ENCODE measurements at places on chromosomes 7 and 10.

GRCh38 chr10:93225938-93226337, 152.2 kb downstream of the CYP26A1 start:
- no peak for DNase-seq

GRCh38 chr10:85786401-85786899, 580.1 kb downstream of the GRID1 start:
- DNase-seq: no peak

DNA sequence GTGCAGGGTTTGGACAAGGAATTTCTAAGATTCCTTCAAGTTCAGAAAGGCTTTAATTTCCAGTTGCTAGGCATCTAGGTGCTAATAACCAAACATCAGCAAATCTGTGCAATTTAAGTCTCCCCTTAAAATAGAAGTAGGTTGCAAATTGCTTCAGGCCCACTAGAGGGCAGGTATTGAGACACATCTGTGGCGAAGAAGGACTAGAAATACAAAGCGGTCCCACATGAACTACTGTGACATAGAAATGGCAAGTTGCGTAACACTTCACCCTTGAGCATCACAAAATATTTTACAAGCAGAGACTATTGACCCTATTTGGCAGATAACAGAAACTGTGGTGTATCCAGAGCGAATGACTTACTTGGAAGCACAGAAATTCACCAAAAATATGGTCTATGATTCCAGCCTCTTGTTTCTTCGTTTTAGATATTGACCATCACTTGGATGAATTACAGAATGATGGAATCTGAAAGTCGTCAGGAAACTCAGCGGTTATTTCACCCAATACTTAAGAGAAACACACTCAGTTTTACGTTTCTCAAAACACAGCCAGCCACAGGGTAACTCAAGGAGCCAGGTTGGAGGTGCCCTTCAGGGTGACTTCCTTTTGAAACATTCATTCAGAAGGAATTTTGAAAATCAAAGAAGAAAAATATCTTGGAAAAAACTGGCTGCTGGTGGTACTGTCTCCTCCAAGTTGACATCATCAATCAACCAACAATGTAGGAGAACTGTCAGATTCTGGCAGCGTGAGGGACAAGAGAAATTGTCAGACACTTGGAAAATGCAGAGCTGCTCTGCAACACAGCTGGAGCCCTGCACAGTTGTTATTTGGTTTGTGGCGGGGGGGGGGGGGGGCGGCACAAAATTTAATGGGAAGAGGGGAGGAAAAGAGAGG, 256.3 kb upstream of the MINDY3 start:
- no peak for DNase-seq

- no peak for DNase-seq
These were observed 94.3 kb downstream of the IPMK start for GRCh38 chr10:58173391-58173790.

DNA sequence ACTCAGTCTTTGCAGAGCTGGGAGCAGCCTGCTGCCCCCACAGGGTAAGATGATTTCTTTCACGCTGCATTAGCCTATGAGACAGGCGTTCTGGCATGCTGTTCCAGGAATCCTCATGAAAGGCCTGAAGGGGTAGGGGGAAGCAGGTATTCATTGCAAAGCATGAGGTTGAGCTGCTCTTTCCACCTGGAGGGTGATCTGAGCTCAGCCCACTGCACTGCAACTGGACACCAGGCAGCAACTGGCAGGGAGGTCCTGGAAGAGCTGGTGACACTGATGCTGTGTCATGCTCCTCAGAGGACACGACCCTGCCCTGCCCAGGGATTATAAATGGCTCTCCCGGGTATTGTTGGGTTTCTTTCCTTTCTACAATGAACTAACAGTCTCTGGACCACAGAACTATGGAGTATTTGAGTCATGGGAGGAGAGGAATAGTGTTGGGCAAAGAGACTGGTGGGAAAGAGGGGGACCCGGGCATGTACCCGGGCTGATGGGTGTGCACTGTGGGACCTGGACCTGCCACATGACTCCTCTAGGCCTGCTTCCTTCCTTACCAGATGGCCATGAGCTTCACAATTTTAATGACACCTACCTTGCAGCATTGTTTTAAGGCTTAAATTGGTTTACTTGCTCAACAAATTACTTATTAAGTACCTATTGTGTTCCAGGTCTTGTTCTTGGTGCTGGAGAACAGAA, 24.3 kb downstream of the SLC25A28 start:
- no peak for DNase-seq

- DNase-seq: no peak
These were observed 419.6 kb upstream of the NRP1 start for GRCh38 chr10:33754052-33754451.

DNA sequence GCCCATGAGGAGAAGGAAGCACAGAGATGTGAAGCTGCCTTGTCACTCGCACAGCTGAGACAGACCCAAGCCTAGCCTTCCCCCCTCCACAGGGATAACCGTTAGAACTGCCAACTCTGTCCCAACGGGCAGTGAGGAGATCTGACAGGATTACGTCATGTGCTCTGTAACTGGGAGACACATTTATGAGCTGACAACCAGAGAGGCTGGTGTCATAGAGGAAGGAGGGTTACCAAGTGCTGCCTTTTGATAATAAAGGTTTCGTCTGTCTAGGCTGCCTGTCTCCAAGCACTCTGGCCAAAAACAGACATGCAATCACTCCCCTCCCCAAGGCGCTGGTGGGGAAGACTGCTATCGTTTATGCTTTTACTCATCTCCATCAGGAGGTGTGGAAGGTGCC, 165.9 kb downstream of the PLXNA4 start:
- no peak for DNase-seq

- DNase-seq: no peak
These were observed 1028.7 kb downstream of the XPNPEP1 start for GRCh38 chr10:108894402-108895301.

- DNase-seq: no peak
These were observed 128.2 kb downstream of the PRKAG2 start for GRCh38 chr7:151748733-151749132.

- no peak for DNase-seq
These were observed 94.4 kb downstream of the MALRD1 start for GRCh38 chr10:19142967-19143366.

- no peak for DNase-seq
These were observed 68.1 kb downstream of the CNOT4 start for GRCh38 chr7:135441791-135442190.

DNA sequence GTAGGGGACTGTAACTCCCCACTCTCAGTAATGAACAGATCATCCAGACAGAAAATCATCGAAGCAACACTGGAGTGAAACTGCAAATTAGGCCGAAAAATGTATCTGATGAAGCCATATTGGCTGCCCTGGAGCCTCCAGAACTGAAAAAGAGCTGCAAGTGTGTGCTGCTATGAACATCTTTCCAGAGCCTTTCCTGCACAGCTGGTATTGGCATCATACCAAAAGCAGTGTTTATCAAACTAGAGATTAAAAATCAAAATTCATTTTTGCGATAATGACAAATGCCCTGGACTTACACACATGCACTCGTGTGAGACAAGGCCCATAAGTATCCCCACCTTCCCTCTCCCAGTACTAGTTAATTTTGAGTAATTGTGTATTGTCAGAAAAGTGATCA, 6.8 kb upstream of the CLDN12 start:
- no peak for DNase-seq

- no peak for DNase-seq
These were observed 405.2 kb upstream of the AUTS2 start for GRCh38 chr7:69193061-69193460.

DNA sequence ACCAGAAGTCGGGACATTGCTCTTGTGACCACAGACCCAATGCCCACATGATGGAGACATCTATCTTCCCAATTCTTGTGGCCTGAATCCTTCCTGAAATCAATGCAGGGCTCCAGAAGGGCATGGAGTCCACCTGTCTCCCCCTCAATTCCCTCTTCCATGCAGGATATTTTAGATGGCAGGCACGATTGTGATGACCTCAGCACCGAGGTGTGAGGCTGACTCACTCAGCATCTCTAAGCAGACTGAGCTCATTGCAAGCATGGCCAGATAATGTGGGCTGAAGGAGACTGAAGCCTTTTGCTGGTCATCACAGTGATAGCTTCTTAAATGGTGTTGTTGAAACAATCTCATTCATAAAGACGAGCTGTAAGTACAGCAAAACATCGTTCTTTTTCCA, 374.9 kb upstream of the PODXL start:
- no peak for DNase-seq

- no peak for DNase-seq
These were observed 80.9 kb downstream of the NT5C2 start for GRCh38 chr10:103111918-103112877.

DNA sequence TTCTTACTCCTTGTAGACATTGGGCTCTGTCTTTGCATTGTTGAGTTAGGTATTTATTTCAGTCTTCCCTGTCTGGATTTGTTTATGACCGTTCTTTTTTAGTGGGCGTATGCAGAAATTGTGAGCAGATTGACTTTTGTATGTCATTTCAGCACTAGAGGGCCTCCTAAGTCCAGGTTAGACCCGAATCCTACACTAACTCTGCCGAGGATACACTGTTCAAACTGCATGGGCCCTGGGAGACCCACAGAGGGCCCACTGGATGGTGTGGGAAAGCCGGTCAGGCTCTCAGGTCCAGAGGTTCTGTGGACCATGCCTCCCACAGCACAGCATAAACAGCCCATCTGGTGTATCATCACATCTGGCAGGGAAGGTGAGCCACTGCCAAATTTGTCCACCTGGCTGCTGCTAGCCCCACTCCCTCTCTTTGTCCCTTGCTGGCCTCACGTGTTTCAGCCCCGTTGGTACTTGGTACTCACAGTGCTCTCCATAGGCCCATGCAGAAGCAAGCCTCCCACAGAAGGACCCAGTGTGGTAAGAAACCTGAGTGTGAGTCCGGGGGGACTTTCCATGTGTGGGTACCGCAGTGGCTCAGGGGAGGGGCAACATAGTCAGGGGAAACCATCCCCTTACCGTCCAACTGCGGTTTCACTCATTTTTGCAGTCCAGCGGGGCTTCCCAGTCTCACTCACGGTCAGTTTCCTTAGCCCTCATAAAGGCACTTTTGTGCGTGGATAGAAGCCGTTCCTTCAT, 112.8 kb downstream of the APBB1IP start:
- no peak for DNase-seq

- no peak for DNase-seq
These were observed 138.3 kb upstream of the ADCY1 start for GRCh38 chr7:45435846-45436245.

DNA sequence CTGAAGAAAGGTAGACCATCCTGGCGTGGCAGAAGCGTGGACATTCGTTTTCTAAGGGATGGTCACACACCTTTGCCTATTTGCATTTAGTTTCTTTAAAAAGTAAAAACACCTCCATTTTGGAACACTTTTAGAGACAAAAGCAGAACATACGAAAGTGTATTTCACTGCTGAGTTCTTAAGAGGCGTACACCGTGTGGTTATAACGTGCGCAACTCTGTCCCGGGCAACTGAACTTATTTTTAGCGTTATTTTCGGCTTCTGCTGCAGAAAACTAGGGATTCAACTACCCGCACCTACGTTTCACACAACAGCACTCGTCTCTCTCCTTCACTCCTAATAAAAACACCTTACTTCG, 557 bp upstream of the LSM8 start:
- DNase-seq: no peak

DNA sequence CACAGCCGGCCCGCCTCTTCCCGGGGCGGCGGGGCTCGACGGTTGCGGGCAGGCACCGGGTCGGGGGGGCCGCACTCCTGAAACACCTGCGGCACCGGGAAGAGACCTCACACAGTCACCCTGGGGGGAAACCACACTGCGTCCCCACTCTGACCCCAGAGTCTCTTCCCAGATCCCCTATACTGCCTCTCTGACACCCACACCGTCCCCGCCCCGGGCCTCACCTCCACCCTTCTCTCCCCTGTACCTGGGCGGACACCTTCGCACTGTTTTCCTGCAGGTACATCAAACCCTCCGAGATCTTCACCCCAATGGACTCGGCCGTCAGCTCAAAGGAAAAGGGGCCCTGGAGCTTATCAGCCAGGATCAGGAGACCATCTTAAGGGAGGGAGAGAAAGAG, 3.4 kb upstream of the GAL3ST4 start:
- no peak for DNase-seq

DNA sequence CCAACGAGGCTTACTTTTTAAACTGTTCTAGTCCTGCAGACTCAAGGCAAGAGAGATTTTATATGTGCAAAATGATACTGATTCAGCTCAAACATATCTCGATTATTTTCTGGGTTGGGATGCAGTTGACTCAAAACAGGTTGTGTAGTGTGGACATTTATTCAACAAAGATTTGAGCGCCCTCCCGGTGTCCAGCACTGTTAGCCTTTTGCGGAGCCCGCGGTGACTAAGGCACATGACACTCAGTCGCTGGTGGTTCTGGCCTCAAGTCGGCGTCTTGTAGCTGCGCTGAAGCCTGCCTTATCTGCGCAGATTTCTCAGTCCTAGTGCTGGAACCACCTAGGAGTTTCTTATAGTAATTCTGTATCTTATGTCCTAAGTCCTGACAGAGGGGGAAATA, 938 bp upstream of the CADPS2 start:
- no peak for DNase-seq

DNA sequence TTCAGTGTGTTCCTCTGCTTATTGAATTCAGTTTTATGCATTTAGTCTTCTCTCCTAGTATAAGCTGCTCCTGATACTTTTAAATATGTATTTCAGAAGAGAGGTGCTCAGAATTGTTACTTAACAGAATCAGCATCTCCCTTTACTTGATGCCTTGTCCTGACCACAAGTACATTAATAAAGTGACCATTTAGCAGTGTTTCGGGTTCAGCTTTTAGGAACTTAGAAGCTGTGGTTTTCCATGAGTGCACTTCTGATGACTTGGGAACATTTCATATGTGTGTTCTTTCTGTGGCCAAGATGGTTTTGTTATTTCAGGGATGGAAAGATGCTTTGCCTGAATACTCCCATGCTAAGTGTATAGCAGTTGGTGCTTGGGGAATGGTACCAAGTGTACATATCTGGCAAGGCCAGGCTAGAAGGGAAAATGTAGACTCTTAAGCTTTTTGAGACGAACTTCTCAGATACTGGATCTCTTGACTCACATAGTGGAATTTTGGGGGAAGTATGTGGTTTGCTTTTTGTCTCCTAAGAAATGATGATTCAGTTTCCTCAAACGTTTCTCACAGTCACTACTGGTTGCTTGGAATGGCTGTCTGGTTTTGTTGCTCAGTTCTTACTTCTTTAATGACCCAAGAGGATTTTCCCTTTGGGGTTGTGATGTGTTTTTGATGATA, 17.2 kb downstream of the SGPL1 start:
- no peak for DNase-seq

- DNase-seq: no peak
These were observed 82.9 kb upstream of the PDGFA start for GRCh38 chr7:602341-603141.

GRCh38 chr7:29032146-29032545, 74.0 kb upstream of the TRIL start:
- DNase-seq: no peak

- DNase-seq: no peak
These were observed 167.3 kb upstream of the KLF14 start for GRCh38 chr7:130901209-130901783.

DNA sequence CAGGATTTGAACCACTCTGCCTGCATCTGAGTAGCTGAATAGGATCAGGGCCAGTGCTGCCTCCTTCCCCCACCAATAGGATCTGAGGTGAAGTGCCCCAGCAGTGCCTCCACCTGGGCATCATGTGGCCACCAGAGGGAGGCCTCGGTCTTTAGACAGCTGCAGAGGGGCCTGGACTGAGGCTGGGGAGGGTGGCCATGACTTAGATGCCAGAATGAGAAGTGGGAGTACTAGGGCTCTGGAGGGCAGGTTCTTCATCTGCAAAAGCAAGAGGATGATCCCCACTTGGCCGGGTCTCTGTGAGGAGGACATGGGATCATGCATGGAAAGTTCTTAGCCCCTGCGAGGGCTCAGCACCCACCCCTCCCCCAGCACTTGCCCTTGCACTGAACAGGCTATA, 56.9 kb downstream of the NEUROG3 start:
- no peak for DNase-seq

GRCh38 chr7:149690688-149691446, 82.5 kb downstream of the ZNF467 start:
- no peak for DNase-seq

All from stimulated activated CD8-positive, alpha-beta memory T cell treated with anti-CD3 and anti-CD28 coated beads, Interleukin-4, amount 100 ng/mL, for 1 hour (primary cell).